Caudate nucleus (tissue), 63 donors: ENCODE measurements at places on chromosomes 16 and 17.

- no peak for DNase-seq
Observed at GRCh38 chr16:3698941-3699340, 18.4 kb downstream of the TRAP1 start.

- no peak for DNase-seq
Observed at GRCh38 chr16:77585379-77586251, 136.7 kb upstream of the NUDT7 start.

GRCh38 chr17:83053739-83054451 is 25.5 kb upstream of the METRNL start:
- no peak for DNase-seq

GRCh38 chr16:72085002-72085401 is 8.4 kb downstream of the TXNL4B start:
- no peak for DNase-seq

- DNase-seq, result no peak
Observed at GRCh38 chr17:1313270-1314005, 34.0 kb downstream of the TRARG1 start.

DNA sequence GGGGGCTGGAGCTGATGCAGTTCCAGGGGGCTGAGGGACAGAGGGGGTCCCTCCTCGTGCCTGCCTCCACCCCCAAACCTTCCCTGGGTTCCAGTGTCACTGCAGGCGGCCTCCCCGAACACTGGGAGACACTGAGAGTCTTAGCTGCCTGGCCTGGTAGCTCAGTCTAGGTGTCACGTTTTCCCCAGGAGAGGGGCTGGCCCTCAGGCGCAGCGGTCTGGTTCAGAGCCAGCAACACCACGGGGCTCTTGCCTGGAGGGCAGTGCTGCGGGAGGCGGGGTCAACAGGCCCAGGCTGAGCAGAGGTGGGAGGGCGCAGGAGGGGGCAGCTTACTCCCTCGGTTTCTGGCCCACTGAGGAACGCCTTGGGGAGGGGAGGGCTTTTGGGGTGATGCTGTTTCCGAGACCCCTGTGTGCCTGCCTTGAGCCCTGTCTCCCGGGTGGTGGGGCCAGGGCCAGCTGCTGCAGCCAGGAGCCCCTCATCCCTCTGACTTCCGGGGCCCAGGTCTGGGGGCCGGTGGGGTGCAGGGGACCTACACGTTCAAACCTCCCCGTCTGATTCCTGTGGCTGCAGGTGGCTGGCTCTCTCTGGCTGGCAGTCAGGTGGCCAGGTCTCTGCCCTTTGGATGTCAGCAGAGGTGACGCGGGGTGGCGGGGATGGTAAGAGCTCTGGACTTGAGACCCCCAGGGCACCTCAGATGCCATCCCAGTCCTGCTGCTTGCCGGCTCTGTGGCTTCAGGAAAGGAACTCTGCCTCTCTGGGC is 89.3 kb upstream of the GSE1 start:
- no peak for DNase-seq

DNA sequence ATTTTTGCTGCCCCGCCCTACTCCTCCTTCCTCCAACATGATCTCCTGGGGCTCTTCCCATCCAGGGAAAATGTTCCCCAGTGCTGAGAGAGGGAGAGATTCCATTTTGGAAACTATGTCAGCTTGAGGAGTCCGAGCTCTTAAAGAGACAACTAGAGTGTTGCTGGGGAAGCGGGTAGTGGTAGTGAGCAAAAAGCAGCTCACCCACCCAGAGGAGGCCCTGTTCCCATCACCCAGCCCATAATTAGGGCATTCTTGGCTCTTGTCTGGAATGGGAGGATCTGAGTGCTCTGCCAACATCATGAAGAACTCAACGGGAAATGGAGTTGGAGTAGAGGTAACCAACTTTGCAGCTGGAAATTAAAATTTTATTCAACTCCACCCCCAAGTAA is 9.1 kb upstream of the MSL1 start:
- DNase-seq, result no peak

- DNase-seq, result no peak
Observed at GRCh38 chr17:10130677-10131076, 67.7 kb downstream of the GAS7 start.

GRCh38 chr17:30413109-30413508 is 34.4 kb downstream of the CPD start:
- no peak for DNase-seq

DNA sequence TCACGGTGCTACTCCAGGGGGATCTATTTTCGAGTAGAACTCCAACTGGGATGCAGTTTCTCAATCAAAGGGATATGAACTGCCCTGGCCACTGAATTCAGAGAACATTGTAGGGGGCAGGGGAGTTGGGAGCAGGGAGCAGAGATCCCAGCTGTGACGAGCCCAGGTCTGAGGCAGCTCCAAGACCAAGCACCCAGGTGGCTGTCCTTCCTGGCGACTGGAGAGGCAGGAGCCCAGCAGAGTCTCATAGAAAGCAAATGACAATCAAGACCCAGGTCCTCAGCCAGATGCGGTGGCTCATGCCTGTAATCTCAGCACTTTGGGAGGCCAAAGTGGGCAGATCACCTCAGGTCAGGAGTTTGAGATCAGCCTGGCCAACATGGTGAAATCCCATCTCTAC is 60.1 kb downstream of the TK2 start:
- no peak for DNase-seq

- no peak for DNase-seq
Observed at GRCh38 chr17:13419676-13420075, 182.1 kb downstream of the HS3ST3A1 start.

GRCh38 chr16:81195885-81196534 is 42.5 kb upstream of the BCO1 start:
- DNase-seq, result no peak

- no peak for DNase-seq
Observed at GRCh38 chr17:301681-302299, 50.8 kb downstream of the RPH3AL start.

GRCh38 chr16:58502217-58502921 is 2.4 kb downstream of the NDRG4 start:
- no peak for DNase-seq

DNA sequence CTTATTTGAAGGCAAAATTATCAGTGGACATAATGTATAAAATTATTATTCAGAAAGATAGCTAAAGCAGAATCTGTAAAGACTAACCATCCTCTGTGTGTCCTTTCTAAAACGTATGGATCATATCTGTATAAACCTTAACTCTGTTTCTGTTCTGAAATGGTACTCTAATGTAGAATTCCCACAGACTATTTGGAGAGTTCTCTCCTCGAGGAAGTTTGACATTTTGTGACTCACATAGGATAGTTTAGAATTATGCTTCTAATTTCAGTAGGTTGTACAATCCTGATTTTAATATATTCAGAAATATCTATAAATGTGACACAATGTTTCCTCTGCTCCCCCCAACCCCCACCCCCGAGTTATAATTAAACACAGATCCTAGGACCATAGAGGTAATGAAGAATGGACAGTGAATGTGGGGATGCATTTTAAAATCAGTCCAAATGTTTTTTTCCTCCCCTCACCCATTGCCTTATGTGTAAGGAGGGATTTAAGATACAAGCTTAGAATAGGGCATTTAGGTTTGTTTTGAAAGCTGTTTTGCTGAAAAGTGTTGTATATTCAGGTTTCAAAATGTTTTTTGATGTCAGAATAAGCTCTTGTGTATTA is 66.8 kb downstream of the BCAS3 start:
- no peak for DNase-seq

- DNase-seq, result no peak
Observed at GRCh38 chr17:28972437-28972836, 21.1 kb upstream of the PHF12 start.

GRCh38 chr17:956905-957304 is 22.7 kb downstream of the NXN start:
- no peak for DNase-seq

DNA sequence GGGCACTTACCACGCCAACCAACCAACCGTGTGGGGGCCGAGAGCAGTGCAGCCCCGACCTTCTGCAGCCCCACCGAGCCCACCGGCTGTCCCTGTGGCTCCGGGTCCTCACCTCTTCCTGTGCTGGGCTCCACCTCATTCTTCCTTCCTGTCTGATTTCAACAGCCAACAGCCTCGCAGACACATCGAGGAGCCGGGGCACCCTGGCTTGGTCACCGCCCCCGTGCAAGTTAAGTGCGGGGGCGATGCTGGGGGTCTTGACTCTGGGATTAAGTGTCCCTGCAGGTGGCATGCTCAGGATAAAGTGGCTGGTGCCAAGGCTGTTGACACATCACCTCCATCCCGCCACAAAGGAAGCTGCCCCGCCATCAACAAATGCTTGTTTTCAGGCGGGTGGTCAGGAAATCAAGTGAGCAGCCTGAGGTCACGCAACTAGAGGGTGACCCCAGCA is at the start of gene NLRC3:
TSS of gene NLRC3 (minus strand) at position 102 of the 451 bp plus-strand sequence. CDS start 12,367 bp downstream, outside the sequence.
- DNase-seq, result no peak

- peak; percentile 46 for DNase-seq
Observed at GRCh38 chr16:30092373-30093010, 768 bp upstream of the TBX6 start.

GRCh38 chr16:22400900-22401299 is 26.5 kb upstream of the CDR2 start:
- no peak for DNase-seq

GRCh38 chr16:21526923-21527807 is 72.2 kb upstream of the METTL9 start:
- no peak for DNase-seq

- DNase-seq, result no peak
Observed at GRCh38 chr16:22337849-22338635, 36.4 kb downstream of the CDR2 start.

- no peak for DNase-seq
Observed at GRCh38 chr17:76461765-76462555, 5.4 kb upstream of the AANAT start.

DNA sequence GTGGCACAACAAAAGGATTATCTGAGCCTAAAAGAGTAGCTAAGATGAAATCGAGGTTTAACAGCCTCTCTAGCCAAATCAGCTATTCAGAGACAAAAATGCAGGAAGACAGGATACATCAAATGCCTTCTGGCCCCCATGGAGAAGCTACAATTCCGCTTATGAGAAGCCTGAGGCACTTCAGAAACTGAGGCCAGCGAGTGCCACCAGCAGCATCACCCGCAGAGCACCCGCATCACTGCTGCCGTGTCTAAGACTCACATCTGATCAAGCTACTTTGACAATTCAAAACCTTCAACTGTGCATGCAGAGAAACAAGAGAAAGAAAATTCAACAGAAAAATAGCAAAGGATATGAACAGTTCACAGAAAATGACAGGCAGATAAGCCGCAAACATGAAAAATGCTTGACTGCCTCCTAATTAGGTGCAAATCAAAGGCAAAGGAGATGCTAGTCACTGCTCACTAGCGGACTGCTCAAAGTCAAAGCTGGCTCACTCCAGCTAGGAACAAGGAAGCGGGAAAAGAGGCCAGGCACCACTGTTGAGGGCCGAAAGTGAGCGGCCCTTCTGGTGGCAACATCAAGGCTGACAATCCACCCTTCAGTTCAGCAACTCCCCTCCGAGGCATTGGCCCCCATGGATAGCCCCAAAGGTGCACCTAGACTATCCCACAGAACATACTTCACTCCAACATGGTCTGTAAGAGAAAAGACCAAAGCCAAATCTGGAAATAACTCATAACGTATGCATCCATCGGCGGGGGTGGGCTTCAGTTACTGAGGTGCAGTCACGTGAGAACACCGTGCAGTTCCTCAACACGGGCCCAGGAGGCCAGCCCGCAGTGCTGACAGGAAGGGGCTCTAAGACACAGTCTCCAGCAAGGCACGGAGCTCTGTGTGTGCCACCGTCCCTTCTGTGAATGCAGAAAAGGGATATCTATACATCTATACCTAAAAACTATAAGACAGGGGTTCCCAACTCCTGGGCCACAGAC is 12.0 kb downstream of the MTHFSD start:
- no peak for DNase-seq
